CD4-positive, alpha-beta T cell treated with Interleukin-21 for 1 hour (primary cell): ENCODE measurements at places on chromosomes 3 and 15.

GRCh38 chr3:55461896-55462295, 25.2 kb downstream of the WNT5A start:
- no peak for DNase-seq

DNA sequence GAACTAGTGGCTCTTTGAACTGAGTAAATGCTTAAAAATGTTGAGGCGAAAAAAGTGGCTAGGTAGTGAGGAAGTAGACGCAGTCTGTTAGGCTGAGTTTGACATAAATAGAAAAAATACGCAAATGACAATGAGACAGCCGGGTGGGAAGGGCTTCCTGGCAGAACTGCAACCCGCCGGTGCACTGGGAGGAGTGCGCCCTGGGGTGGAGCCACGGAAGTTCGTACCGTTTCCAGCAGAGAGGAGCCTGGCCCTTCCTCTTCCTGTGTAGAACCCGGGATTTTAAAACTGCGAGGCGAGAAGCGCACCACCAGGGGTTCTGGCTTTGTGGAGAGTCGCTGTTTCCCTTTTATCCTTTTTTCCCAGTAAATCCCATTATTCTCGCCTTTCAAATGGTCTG, 602.6 kb downstream of the PYDC2 start:
- DNase-seq: no peak

DNA sequence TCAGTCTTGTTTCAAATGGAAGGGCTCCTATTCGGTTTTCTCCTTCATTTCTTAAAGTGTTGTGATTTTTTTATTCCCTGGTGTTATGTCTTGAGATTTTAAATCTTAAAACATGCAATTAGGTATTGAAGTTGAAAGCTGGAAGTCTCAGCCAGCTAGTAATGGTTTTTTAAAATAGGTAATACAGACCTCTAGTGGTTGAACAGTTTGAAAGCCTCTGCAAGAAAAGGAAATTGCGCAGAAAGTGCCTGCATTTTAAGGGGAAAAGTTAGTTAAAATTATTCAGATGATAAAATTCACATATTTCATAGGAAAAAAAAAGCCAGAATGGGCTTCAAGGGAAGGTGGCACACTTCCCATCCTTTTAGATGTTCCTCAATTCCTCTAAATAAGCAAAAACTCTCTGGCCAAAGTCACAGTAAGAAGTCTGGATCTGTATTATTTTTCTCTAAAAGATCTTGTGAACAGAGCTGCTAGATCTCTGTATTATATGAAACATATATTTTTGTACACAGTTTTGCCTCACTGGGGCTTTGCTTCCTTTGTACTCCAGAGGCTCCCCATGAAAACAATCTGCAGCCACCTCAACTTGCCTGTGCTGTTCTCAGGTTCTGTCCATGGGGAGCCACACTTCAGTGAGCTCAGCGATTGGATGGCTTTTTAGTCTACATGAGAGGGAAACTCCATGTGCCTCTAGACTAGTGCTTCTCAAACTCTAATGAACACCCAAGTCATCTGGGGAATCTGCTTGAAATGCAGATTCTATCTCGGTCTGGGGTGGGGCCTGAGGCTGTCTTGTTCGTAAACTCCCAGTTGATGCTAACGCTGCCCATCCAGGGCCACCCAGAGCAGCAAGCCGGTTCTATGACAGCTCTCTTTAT, 21.5 kb downstream of the AGTR1 start:
- no peak for DNase-seq

DNA sequence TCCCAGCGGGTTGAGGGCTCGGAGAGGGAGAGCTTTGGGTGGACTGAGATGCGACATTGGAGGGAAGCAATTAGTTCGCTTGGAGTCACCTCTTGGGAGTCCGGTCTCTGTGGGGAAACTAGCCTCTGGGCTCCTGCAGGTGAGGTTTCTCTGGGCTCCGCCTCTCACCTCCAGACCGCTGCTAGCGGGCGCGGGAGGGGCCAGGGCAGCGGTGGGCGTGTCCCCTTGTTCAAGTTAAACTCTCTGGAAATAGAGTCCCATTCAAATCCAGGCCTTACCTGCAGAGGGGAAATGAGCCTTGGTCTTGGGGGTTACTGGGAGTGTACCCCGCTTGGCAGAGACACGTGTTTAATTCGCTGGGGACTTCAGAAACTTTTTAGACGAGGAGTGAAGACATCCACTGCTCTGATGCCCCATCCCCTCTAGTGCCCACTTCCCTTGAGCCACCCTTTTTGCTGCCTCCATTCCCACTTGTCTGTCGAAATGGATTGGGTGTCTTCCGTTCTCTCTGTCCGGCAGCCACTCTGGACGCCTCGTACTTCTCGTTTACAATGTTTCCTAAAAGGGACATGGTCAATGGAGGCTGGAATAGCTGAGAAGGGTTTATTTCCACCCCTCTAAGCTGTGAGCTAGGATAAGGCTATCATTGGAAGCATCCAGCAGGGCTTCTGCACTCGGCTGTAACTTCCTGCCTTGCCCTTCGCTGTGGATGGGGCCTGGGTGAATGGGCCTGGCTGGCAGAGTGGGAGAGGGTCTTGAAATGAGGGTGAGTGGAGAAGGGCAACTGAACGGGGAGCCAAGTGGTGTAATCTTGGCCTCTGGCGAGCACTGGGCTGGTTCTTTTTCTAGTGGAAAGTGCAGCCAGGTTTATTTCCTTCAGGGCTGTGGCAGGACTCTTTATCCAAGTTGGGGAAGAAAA, 1.1 kb downstream of the MITF start:
- no peak for DNase-seq

- DNase-seq: no peak
These were observed 81.6 kb downstream of the ANKRD28 start for GRCh38 chr3:15716178-15716577.

GRCh38 chr3:53134631-53135232, 4.5 kb upstream of the RFT1 start:
- DNase-seq: peak; percentile 69

DNA sequence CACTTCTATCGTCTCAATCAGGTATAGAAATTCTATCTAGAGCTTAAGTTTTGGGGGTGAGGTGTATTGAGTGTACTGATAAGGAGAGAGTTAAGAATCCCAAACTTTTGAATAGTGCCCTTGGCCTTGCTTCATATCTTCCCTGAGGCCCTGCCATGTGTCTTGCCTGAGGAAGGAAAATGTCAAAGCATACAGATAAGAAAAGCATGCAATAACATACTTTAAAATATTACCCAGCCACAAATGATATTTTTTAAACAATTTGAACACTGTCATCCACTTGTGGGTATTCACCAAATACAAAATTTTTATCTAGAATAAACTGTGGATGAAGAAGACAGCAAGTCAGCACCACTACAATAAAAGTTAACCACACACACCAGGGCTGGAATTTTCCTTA, 631.0 kb upstream of the ALCAM start:
- no peak for DNase-seq

GRCh38 chr3:39499651-39500273, 32.3 kb downstream of the MOBP start:
- no peak for DNase-seq

DNA sequence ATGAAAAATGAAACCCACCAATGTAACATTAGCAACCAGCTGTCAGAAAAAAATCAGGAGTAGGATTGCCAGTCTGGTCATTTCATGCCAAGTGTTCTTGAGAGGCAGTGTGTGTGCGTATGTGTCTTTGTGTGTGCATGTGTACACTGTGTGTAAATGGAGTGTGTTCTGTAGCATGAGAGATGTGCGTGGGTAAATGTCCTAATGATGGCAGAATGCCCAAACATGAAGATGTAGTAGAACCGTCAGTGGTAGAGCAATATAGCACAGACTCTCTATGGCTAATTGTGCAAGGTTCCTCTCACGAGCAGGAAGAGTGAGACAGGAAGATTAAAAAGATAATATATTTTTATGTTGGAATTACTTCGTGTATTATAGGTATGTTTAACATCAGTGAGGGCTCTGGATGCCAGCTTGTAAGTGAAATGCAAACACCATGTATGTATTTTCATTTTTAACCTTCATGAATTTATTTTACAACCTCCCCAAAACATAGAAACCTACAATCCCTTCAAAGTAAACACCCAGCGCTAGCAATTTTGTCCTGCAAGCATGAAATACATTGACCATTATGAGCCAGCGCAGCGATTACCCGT, 1038.7 kb downstream of the IGSF11 start:
- DNase-seq: no peak

GRCh38 chr15:85351965-85352364, 28.4 kb upstream of the AKAP13 start:
- no peak for DNase-seq

DNA sequence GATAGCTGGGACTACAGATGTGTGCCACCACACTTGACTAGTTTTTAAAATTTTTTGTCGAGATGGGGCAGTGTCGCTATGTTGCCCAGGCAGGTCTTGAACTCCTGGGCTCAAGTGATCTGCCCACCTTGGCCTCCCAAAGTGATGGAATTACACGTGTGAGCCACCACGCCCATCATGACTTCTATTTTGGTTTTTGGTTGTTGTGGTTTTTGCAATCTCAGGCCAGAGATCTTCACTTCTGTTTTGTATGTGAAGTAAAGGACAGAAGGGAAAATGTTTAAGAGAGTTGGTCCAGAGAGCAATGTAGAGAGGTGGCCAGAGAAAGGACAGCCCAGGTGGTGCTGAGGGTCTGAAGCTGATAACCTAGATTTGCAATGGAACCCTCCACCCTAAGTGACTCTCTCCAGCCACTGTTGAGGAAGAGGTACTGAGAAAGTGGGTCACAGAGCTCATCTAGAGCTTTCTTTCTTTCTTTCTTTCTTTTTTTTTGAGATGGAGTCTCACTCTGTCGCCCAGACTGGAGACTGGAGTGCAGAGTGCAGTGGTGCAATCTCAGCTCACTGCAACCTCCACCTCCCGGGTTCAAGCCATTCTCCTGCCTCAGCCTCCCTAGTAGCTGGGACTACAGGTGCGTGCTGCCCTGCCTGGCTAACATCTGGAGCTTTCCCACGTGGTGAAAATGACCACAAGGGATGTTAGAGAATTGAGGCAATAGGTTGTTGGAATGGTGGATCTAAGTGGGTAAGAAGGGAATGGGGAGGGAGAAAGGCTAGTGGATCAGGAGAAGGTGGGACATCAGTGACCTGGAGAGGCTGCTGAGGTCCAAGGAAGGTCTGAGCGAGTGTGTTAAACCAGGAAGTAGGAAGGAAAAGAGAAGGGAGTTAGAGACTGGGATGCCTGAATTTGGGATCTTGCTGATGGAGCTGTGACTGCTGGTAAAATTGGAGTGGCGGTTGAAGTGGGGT, 22.4 kb upstream of the SEMA4B start:
- DNase-seq: no peak

DNA sequence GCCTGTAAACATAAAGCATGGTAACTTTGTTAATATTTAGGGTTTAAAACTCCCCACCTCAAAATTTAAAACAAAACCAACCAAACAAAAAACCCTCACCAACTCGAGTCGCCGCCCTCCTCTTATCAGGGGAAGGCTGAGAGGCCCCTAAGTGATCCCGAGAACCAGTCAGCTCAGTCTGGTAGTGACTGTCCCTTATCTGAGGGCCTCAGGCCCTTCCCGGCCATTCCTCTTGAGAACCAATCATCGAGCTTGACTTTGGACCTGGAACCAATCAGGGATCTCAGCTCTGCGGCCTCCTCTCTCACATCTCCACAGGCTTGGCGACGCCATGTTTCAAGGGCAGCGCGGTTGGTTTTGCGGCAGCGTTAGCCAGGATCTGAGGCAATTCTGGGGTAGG, at the start of gene TERB2:
TSS of gene TERB2 (plus strand) at position 300 of the 400 bp plus-strand sequence. CDS start at position 332, 32 bp downstream.
- DNase-seq: no peak

- DNase-seq: peak; percentile 52
These were observed 20.6 kb upstream of the KCTD6 start for GRCh38 chr3:58471025-58471887.

- no peak for DNase-seq
These were observed 113.2 kb upstream of the MYO5C start for GRCh38 chr15:52408823-52409222.

GRCh38 chr3:141419946-141420345, 51.6 kb downstream of the ZBTB38 start:
- no peak for DNase-seq

GRCh38 chr3:56725175-56725574, 42.1 kb upstream of the TASOR start:
- peak; percentile 69 for DNase-seq

DNA sequence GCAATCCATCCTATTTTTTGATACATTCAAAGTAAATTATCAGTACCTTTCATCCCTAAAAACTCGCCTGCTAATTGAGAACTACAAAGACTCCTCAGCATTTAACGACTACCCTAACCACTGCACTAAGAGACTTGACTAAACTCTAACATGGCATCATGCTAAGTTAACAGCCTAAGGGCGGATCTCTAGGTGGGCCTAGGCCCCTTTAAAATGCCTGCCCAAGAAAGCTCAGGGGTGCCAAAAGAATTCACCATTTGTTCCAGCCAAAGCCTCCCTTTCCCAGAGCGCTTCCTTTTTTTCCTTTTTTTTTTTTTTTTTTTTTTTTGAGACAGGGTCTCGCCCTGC, 568 bp upstream of the NEK4 start:
- no peak for DNase-seq
